KG1 (cell line): ENCODE measurements at places on chromosomes 7 and 10.

- no peak for DNase-seq
Measured at GRCh38 chr7:80412842-80413241, 99.0 kb downstream of the GNAT3 start.

- DNase-seq = no peak
Measured at GRCh38 chr7:38700116-38700515, 68.9 kb upstream of the AMPH start.

DNA sequence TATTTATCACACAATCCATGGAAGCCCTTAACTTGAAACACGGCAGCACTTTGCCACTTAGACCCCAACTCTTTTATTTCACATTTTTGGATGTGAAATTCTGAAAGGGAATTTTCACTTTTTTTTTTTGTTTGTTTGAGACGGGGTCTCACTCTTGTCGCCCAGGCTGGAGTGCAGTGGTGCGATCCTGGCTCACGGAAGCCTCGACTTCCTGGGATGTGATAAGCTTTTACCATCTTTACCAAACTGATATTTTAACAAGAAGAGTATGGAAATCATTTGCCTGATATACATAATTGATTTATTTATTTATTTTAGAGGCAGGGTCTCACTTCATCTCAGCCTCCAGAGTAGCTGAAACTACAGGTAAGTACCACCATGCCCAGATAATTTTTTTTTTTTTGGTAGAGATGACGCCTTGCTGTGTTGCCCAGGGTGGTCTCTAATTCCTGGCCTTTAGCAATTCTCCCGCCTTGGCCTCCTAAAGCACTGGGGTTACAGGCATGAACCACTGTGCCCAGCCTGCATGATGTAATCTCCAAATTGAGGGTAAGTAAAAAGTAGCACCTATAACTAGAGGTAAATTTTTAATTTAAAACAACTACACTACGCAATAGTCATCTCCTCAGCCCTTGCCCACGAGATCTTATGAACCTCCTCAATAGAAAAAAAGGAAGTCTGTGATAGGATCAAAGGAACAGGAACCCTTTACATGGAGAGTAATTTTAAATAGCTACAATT, 180.7 kb upstream of the KLF14 start:
- DNase-seq = no peak

DNA sequence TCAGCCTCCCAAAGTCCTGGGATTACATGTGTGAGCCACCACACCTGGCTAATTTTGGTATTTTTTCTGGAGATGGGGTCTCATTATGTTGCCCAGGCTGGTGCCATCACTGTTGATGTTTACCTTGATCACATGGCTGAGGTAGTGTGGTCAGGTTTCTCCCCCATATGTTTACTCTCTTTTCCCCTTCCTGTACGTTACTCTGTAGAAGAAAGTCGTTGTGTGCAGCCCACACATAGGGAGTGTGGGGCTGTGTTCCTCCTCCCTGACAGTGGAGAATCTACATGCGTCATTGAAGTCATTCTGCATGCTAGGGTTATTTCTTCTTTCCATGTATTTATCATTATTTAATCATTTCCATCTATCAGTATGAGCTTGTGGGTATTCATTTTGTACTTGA, 16.3 kb upstream of the ORAI2 start:
- no peak for DNase-seq

GRCh38 chr7:14687777-14688176, 214.8 kb downstream of the DGKB start:
- no peak for DNase-seq

GRCh38 chr10:49300140-49300974, 1.4 kb downstream of the C10orf71 start:
- DNase-seq = no peak

GRCh38 chr10:77949167-77949566, 22.6 kb upstream of the DLG5 start:
- DNase-seq = peak; percentile 25

GRCh38 chr10:59346321-59346720, 16.0 kb downstream of the FAM13C start:
- no peak for DNase-seq

GRCh38 chr7:83921941-83922607, 272.5 kb downstream of the SEMA3A start:
- no peak for DNase-seq

DNA sequence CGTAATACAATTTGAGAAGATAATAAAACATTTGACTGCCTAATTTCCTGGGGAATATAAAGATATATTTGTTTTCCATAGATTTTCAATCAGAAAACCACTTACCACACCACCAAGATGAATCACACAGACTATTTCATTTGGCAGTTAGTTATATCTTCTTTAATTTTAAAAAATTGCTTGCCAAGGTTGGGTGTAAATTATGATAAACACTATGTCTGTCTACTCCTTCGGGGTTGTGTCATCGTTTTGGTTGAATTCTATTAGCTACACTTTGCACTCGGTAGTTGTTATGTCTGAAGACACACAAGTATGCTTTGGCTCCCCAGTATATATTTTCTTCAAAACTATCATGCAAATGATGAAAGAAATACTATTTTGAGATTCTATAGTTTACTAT, 594.8 kb upstream of the SEMA3D start:
- no peak for DNase-seq

GRCh38 chr7:28350662-28351061, 61.7 kb upstream of the CREB5 start:
- no peak for DNase-seq

DNA sequence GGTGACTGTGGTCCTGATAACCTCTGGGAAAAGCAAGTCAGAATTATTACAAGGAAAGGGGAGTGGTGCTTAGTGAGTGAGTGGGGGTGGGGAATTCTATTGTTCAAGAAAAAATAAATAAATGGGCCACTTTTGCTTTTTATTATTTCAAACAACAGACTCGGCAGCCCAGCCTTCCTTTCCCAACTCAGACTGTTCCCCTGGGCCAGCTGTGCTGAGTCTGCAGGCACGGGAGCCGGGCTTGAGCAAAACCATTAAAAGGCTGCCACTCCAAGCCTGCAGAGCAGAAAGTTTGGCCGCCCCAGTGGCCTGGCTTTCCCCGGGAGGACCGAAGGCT, 90.0 kb downstream of the PLXNA4 start:
- DNase-seq = no peak

- DNase-seq = no peak
Measured at GRCh38 chr7:130182990-130183389, 22.2 kb downstream of the TMEM209 start.

- no peak for DNase-seq
Measured at GRCh38 chr10:98257198-98257597, 10.8 kb downstream of the LOXL4 start.

- DNase-seq = no peak
Measured at GRCh38 chr7:35780070-35780469, 20.8 kb upstream of the SEPTIN7 start.

DNA sequence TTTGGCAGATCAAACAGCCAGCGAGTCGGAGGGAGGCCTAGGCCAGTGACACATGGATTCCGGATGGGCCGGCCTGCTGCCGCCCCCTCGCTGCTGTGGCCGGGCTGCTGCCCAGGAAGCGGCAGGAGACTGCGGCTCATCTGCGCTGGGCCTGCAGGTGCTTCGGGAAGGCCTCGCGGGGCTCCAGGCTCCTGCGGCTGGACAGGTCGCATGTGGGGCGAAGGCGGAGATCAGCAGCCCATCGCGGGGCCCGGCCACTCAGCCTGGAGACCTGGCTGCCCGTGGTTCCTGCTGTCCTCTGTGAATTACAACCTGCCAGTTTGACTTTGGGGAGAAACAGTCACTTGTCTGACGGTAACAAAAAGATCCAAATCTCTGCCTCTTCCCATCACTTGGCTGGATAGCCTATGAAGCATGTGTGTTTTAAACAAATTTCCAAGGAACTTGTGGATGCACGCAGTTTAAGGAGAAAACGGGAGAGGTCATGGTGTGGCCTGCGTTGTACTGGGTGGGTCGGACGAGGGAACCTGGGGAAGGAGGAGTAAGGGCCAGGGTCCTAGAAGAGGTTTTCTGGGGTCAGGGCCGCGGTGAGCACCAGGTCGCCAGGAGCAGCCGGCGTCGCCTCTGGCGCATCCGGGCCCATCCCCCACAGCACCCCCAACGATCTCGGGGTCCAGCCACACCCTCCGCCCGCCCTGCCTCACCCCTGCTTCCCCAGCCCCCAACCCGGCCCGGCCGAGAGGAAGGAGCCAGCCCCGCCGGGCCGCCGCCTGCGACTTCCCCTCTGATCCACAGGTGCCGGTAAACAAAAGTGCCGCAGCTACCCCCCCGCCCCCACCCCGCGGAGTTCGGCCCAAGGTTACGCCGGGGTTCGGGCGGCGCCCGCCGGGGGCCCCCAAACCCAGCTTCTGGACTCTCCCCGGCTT, 1.6 kb downstream of the SPOCK2 start:
- no peak for DNase-seq

- DNase-seq = no peak
Measured at GRCh38 chr7:33678569-33679335, 226.6 kb upstream of the BMPER start.

DNA sequence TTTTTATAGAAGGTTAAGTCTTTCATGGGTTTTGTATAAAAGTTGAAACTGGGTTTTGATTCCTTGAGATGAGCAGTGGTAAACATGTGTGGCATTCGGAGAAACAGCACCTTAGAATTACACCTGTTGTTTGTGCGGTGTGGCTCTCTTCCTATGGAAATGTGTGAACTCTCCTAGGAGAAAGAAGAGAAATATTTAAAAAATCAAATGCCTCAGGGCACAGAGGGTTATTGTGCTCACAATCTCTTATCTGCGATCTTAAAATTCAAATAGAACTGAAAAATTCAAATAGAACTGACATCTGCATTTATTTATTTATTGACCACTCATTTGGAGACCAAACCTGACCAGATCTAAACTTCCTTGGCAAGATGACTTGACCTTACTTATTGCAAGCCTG, 18.1 kb upstream of the NRP1 start:
- no peak for DNase-seq

DNA sequence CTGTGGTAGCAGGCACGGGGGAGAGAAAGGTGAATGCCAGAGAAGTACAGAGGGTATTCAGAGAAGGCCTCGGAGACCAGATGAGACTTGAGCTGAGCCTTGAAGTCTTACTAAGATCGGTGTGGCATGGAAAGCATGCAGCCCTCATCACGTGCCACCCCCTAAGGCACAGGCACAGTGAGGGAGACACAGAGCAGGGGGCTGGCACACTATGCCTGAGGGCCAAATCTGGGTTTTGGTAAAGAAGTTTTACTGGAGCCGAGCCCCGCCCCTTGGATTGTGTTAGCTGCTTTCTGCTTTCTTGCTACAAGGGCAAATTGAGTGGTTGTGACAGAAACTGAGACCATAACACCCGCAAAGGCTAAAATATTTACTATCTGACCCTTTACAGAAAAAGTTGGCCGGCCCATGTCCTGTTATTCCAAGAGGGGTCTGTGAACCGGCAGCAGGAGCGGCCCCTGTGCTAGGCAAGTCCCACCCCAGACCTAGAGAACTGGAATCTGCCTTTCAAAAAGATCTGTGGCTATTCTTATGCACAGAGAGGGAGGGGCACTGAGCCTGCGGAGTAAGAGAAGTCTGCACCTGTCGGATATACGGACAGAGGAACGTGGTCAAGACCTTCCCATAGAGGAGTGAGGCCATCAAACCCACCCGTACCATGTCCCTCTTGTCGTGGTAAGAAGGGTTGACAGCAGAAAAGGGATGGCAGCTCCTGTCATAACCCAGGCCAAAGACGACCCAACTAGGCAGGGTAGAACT, 109.3 kb upstream of the RHEB start:
- DNase-seq = no peak

DNA sequence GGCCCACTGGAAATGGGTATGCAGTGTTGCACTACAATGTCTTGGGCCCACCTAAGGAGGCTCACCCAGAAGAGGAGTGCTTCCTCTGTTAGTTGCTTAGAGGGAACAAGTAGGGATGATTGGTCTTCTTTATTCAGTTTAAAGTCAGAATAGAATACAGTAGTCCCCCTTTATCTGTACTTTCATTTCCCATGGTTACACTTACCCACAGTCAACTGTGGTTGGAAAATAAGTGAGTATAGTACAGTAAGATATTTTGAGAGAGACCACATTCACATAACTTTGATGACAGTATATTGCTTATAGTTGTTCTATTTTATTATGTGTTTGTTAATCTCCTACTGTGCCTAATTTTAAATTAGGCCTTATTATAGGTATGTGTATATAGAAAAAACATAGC, 151.4 kb downstream of the COL28A1 start:
- no peak for DNase-seq

DNA sequence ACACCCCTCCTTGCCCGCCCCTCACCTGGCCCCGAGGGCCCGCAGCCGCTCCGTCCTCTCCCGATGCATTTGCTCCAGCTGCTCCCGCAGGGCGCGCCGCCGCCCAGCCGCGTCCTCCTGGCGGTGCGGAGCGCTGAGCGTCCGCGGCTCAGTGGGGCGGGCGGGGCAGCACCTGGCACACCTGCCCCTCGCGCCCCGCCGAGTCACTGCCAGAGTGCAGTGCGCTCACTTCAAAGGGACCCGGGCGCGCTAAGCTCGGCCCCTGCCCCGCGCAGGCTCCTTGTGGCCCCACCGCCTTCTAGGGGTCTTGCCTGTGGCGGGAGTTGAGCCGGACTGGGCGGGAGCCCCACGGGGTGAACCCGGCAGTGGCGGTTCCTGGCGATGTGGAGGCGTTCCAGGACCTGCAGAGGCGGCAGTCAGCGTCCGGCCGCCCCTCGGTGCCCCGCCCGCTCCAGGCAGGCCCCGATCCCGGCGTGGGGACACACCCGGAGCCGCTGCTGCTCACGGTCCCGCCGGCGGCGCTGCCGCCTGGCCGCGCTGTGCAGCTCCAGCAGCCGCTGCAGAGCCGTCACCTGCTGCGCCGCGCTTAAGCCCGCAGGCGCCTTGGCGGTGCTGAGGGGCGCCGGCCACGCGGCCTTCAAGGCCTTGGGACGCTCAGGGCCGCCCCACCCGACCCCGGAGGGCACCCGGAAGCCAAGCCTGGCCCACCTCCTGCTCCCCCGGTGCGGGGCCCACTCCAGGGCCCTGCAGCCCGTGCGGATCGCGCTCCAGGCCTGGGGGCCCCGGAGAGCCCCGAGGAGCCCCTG, 6.7 kb downstream of the ATP6V1F start:
- DNase-seq = no peak

DNA sequence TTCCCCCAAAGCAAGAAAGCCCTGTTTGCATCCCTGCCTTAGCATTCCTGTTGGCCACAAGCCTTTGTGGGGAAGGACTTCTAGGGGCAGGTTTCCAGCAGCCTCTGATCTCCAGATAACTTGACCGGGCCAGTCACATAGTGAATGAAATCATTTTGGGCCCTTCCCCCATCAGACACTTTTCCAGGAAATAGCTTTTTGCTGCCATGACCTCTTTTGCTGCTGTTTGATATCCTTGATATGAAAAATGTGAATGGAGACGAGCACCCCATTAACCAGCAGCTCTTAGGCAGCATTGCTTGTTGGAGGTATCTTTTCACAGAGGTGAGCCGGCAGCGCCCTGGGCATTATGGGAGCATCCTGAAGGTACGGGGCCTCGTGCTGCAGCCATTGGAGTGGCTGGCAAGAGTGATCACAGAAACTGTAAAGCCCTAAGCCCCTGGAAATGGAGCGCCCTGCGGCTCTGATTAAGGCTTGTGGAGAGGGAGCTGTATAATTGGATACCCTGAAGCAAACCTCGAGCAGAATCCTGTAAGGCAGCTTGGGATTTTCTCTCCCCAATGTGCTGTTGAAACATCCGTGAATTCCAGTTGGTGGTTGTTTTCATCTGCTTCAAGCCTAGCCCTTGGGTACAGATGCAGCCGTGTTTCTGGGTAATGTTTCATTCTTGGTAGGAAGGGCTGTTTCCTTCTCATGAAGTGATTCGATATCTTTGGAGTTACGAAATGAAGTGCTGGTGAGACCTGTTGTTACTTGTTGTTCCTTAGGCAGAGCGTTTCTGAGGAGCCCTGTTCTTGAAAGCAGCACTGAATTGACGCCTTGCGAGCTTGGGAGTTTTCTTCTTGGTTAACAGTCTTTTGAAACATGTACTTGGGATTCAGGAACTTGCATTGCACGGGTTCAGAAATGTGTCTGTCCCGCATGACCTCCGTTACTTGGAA, 179.0 kb downstream of the PTEN start:
- no peak for DNase-seq
